ENCODE measurements at places on chromosomes 5 and 9.

GRCh38 chr5:124289130-124289529, 457.3 kb downstream of the ZNF608 start:
- peak; percentile 86 for DNase-seq

DNA sequence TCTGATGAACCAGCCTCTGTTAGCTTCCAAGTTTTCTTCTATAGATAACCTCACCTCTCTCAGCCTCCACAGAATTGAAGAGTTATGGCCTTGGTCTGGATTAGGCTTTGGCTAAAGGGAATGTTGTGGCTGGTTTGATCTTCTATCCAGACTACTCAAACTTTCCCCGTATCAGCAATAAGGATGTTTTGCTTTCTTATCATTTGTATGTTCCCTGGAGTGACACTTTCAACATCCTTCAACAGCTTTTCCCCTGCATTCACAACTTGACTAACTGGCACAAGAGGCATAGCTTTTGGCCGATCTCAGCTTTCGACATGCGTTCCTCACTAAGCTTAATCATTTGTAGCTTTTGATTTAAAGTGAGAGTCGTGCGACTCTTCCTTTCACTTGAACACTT, 28.1 kb upstream of the GNE start:
- no peak for DNase-seq

GRCh38 chr9:3332802-3333201, 193.0 kb downstream of the RFX3 start:
- DNase-seq: no peak

DNA sequence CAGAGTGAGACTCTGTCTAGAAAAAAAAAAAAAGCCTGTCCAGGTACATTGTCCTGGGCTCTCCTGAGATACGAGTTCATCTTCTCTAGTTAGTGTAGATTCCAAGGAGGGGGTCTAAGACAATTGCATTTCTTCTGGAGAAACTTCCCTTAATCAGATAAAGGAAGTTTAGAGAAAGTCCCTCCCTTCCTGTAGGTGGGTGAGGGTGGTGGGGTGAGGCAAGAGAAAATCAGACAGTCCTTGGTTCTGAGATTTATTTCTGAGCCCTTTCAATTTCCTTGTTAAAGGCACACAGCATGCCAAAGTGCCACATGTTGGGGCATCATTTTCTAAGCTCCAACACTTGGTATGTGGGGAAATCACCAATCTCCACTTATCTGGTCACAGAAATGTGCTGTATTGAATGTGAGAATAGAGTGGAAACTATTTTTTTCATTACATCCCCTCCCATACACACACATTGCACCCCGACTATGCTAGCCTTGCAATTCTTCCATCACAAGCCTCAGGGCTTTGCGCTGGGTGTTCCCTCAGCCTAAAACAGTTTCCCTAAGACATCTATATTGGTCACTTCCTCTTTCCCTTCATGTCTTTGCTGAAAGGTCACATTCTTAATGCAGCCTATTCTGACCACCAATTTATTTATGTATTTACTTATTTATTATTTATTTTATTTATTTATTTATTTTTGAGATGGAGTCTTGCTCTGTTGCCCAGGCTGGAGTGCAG, 5.1 kb upstream of the TUT7 start:
- DNase-seq: peak; percentile 48

DNA sequence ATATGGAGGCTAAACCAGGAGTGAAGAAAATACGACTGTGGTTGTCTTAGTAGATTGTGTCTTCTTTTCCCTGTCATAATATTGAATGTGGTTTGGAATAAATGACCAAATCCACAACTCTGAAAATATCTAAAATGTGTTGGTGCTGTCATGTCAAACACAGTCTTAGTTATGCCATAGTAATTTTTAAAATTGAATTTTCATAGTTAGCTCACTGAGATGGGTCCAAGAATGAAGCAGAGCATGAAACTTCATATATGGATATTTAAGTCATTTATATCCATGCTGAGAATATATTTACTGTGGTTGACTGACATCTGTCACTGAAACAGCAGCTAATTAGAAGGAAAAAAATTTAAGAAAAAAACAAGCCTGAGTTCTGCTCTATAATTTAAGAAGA, 260.4 kb upstream of the ATP10B start:
- no peak for DNase-seq

GRCh38 chr5:38463634-38464521, 92.6 kb downstream of the LIFR start:
- no peak for DNase-seq

GRCh38 chr5:143205386-143205785, 198.1 kb downstream of the NR3C1 start:
- DNase-seq: no peak

DNA sequence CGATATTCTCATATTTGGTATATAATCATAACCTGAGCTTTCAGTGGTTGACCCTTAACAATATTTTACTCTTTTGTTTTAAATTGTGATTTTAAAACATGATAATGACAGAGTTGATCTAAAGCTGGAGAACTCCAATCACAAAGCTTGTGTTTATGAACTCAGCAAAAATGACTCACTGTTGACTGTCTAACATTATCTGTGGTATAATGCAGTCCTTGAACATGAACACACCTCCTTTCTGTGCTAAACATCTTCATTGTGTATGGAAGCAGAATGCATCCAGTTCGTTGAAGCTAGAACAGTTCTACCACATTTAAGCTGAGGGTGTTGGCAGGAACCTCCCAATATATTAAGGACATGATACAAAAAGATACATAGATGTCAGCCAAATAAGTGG, 1030.2 kb upstream of the SEMA6A start:
- DNase-seq: no peak

DNA sequence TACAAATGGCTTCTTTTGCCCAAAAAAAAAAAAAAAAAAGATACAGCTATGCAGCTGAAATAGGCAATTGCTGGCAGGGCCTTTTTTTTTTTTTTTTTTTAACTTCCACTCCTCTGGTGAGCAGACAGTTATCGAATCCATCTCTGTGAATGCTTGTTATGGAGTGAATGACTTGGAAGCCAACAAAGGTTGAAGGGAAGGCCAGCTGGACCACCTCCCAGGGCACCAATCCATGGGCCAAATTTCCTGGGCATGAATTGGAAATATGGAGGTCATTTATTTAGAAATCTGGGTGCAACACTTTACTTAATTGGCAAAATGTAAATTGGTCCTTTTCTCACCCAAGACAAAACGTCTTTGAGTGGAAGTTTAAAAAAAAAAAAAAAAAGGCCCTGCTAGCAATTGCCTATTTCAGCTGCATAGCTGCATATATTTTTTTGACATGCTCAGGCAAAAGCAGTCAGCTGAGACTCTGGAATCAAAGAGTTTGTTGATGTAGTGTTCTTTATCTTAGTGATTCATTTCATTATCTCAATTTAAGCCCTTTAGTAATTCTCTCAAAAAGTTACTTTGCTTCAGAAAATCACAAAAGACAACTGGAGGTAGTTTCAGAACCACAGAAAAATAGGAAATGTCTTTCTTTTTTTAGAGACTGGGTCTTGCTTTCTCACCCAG, 392.2 kb upstream of the KLF4 start:
- DNase-seq: no peak

DNA sequence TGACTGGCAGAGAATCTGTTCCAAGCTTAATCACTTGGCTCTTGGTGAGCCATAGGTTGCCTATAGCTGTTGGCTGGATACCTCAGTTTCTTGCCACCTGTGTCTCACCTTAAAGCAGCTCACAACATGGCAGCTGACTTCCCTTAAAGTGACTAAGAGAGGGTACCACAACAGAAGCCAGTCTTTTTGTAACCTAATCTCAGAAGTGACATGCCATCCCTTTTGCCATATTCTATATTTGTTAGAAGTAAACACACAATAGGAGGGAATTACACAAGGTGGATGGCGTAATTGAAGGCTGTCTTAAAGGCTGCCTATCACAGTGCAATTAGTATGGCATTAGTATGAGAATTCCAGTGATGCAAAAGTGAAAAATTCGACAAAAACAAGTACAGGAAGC, 28.1 kb downstream of the NIPBL start:
- no peak for DNase-seq

Data from right cardiac atrium (tissue), 5 donors.